ENCODE measurements at places on chromosomes 12 and 14.

GRCh38 chr14:71592361-71592760, 339.9 kb upstream of the RGS6 start:
- no peak for DNase-seq

GRCh38 chr14:100428727-100429126, 105.6 kb downstream of the SLC25A47 start:
- no peak for DNase-seq

GRCh38 chr12:70451528-70451927, 85.4 kb downstream of the KCNMB4 start:
- no peak for DNase-seq

GRCh38 chr12:3325736-3326135, 165.3 kb upstream of the PRMT8 start:
- no peak for DNase-seq

DNA sequence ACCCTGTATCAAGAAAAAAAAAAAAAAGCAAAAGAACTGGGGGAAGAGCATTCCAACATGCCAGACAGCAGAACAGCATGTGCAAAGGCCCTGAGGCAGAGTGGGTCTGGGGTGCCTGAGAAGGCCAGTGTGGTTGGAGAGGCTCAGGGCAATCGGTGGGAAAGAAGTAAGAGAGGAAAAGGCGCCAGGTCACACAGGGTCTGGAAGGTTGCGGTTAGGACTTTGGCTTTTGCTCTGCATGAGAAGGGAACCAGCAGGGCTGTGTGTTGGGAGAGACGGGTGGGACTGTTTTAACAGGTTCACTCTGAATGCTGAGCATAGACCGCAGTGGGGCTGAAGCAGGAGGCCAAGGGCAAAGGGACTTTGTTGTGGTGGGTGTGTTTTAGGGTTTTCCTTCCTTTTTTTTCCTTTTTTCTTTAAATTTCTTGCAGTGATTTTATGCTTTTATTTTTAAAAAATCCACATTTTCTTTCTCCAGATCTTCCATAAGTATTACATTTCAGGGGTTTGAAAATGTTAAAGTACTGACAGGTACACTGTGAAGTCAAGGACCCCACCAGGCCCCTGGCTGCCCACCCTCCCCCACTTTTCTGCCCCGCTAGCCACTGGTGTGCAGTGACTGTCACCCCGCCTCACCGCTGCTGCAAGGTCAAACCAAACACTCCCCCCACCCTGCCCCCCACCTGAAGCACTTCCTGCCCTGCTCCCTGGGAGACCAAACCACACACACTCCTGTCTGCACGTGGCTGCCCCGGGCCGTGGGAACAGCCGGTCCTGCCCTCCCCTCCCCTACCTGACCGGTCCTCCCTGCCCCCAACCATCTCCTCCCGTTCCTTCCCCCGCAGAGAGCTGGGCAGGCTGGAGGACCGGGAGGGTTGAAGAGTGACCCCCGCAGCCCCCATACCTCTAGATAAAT, 30.0 kb downstream of the DTX1 start:
- peak; percentile 20 for DNase-seq

DNA sequence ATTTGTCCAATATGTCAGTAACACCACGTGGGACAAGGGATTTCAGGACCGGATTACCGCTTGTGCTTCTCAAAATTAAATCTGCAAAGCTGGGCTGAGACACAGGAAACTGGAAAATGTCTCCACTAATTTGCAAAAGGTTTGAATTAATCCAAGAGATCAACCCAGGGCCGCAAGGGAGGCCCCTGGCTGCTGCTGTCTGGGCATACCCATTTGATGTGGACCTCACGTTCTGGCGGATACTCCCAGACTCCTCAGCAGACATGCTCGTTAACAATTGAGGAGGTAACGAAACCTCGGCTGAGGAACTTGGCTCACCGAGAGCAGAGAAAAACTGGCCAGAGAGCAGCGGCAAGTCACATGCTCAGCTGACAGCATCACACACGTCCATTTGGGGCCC, 180.6 kb downstream of the SLC15A4 start:
- DNase-seq, result no peak

GRCh38 chr12:91309450-91309849, 126.8 kb upstream of the DCN start:
- DNase-seq, result no peak

- DNase-seq, result no peak
Measured at GRCh38 chr12:1117371-1117770, 126.3 kb downstream of the ERC1 start.

- DNase-seq, result no peak
Measured at GRCh38 chr14:81132468-81132867, 88.3 kb downstream of the GTF2A1 start.

DNA sequence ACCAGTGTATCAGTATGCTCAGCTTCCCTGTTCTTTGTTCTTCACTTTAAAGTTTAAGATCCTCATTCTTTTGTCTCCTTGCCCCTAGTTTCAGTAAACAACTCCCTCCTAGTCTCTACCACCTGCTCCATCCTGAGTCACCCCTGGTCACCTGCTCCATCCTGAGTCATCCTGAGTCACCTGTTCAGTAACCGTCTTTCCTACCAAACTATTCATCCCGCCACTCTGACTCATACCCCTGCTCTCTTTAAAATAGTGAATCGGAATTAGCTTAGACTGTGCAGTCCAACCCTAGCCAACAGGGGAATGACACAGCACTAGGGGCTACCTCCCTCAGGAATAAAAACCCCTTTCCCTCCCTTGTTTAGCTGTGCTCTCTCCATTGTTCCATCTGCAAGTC, 888.1 kb upstream of the MDGA2 start:
- DNase-seq, result no peak

DNA sequence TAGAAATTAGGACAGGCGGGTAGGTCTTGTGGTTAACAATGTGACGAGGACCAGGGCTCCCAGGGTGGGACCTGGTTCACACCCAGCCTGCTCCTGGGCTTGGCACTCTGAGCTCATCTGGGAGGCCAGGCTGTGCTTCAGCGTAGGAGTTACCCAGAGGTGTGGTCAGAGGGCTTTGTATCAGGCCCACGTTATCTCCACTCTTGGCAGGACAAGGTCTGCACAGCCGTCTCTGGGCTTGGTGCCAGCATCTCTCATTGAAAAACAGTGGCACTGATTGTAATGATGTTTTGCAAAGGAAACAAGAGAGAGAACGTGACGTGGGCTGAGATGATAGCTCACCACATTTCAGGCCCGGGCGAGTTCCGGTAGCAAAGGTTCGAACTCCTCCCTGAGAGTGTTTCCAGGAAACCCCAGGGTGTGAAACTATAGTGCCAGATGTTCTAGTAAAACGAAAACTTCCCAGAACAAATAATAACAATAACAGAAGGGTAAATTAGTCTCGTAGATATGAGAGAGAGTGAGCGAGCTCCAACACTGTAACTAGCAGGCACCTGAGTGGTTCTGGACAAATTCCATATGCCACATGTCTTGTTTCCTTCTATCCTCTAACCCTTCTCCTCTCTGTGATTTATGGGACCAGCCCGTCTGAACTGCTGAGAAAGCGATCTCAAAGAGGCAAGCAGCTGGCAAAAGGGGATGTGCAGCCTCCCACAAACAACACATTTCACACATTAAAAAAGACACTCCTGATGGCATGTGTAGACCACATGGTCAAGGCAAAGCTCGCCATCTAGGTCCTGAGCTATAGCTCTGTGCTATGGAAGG, 227.3 kb downstream of the KTN1 start:
- DNase-seq, result peak; percentile 84

DNA sequence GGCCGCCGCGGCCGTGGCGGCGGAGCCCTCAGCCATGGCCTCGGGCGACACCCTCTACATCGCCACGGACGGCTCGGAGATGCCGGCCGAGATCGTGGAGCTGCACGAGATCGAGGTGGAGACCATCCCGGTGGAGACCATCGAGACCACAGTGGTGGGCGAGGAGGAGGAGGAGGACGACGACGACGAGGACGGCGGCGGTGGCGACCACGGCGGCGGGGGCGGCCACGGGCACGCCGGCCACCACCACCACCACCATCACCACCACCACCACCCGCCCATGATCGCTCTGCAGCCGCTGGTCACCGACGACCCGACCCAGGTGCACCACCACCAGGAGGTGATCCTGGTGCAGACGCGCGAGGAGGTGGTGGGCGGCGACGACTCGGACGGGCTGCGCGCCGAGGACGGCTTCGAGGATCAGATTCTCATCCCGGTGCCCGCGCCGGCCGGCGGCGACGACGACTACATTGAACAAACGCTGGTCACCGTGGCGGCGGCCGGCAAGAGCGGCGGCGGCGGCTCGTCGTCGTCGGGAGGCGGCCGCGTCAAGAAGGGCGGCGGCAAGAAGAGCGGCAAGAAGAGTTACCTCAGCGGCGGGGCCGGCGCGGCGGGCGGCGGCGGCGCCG, 381 bp downstream of the YY1 start:
- DNase-seq, result no peak

DNA sequence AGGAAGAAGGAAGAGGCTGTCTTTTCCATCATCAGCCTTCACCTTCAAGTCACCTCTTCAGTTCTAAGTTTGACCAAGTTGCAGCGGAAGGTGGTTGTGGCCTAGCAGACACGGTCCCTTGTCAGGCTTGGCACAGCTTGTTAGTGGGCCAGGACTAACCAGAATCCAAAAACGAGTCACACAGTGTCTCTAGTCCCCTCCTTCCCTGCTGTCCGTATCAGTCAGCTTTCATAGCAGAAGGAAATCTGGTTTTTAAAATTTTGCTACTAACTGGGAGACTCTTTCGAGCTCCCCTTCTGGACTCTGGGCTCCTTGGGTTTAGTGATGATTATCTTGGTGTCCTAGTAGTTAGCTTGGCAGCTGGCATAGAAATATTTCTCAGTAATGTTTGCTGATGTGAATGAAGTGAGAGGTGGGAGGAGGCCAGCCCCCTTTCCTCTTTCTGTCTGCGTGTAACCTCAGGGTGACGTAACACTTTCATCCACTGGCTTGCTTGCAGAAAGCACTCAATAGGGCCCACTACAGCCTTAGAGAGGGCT, 3.8 kb downstream of the ETV6 start:
- peak; percentile 46 for DNase-seq

DNA sequence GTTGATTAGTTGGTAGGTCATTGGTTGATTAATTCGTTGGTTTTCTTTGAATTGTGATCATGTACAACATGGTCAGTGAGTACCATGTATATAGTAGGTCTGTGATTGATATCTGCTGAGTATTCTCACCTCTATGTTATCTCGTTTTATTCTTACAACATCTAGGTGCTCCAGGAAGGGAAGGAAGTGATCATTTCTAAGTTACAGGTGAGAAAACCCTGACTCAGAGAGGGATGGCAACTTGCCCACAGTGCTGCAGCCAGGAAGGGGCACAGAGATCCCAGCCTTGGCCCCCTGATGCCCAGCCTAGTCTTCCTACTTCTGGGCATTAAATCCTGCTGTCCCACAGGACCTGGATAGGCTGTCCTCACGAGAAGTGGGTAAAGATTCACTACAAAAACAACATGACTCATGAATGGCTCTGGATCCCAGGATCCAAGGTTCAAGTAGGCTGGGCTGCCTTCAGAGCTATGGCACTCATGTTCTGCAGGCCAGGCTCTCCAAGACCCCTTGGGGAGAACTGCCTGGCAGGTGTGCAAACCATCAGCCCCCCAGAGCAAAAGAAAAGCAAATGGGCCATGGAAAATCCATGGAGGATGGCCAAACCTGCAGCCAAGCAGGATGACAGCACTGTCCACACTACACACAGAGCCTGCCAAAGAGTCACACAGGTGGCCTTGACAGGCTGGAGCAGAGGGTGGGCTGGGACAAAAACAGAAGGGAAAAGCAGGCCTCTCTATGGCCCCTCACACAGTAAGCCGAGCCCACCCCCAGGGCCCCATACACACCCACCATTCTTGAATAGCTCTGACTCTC, 146.2 kb downstream of the BCL11B start:
- no peak for DNase-seq

Measured in CD4-positive, alpha-beta T cell (primary cell).